ENCODE measurements at places on chromosomes 1 and 21. TPM values are rescaled to one million over a fixed set of nuclear protein-coding genes. Genes with fewer than 3 reads are reported as not detected.

PDC gene
- not detected for total RNA-seq

PYHIN1 gene
- 0.11 TPM for total RNA-seq

UBE2J2 gene
- total RNA-seq, result 55.3 TPM

MTARC1 gene
- total RNA-seq, result 2.1 TPM

FAM72D gene
- 2.7 TPM for total RNA-seq

TRIM67 gene
- total RNA-seq, result not detected

PROX1 gene
- 0.31 TPM for total RNA-seq

HSD3B1 gene
- 0.07 TPM for total RNA-seq

STYXL2 gene
- total RNA-seq, result not detected

CD53 gene
- total RNA-seq, result not detected

FAM72A gene
- 7.1 TPM for total RNA-seq

GNG4 gene
- 0.31 TPM for total RNA-seq

RAB3B gene
- total RNA-seq, result 17.9 TPM

MGST3 gene
- total RNA-seq, result 158 TPM

LRRC53 gene
- not detected for total RNA-seq

WNT2B gene
- total RNA-seq, result 0.74 TPM

DAB1 gene
- total RNA-seq, result not detected

CD5L gene
- not detected for total RNA-seq

F13B gene
- not detected for total RNA-seq

MMP23B gene
- total RNA-seq, result 1.2 TPM

HCN3 gene
- 3.4 TPM for total RNA-seq

IFI44L gene
- 31.8 TPM for total RNA-seq

OR2L13 gene
- not detected for total RNA-seq

VHLL gene
- not detected for total RNA-seq

CDK11A gene
- total RNA-seq, result 19.5 TPM

KCNJ9 gene
- not detected for total RNA-seq

DNAJC28 gene
- total RNA-seq, result 1.2 TPM

FAM163A gene
- not detected for total RNA-seq

NKAIN1 gene
- total RNA-seq, result not detected

PDE9A gene
- total RNA-seq, result 0.11 TPM
